ENCODE measurements at places on chromosomes 16 and 17.

GRCh38 chr16:19236561-19237209, 48.8 kb upstream of the CLEC19A start:
- no peak for DNase-seq

DNA sequence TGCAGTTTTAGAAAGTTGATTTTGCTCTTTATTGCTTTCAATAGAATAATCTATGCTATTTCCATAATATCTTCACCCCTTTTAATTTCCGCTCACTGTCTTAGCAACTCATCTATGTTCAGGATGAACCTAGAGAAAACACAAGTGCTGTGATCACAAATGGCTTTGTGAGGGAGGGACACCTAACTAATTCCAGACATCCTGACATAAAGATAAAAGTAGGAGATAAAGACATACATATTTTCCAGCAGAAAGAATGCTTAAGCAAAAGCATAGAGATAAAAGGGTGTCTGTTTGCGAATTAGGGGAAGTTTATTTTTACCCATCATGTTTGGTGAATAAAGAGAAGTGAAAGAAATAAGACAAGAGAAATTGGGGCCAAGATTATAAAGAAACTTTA, 254.2 kb downstream of the KCNJ2 start:
- DNase-seq = no peak

DNA sequence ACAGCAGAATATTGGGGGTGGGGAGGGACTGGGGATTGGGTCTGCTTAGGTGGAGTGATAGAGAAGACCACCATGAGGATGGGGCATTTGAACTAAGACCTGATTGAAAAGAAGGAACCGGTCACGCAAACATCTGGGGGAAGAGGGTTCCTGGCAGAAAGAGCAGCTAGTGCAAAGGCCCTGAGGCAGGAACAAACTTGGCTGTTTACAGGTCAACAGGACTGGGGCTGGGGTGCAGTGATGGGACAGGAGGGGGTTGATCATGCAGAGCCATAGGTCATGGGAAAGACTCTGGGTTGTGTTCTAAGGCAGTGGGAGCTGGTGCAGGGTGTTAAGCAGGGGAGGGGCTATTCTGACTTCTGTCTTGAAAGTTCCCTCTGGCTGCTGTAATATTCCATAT, 1.9 kb downstream of the DRG2 start:
- no peak for DNase-seq

DNA sequence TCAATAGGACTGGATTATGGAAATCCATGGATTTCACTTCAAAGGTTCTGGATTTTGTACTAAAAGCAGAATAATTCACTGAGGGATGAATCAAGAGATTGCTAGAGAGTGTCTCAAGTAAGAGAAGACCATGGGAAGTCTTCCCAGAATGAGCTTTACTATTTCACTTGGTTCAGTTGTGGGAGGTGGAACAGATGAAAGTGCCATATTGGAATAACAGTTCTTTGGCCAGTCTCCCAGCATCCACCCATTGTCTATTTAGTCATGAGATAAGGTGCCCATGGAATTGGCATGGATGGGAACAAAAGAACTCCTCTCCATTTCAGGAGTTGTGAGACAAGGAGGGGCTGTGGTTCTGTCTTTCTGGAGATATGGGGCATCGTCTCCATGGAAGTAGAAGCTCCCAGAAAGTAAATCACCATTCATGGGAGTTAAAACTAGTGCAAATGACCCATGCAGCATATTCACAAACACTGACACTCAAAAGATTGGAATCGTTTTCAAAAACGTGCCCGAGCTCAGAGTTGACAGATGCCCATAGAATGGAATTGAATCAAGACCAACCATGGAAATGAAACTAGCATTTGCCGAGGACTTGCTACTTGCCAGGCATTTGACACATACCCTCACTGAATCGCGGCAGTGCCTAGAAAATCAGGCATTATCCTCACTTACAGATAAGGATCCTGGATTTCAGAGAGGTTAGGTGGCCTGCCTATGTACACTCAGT, 36.2 kb upstream of the CLEC3A start:
- no peak for DNase-seq

DNA sequence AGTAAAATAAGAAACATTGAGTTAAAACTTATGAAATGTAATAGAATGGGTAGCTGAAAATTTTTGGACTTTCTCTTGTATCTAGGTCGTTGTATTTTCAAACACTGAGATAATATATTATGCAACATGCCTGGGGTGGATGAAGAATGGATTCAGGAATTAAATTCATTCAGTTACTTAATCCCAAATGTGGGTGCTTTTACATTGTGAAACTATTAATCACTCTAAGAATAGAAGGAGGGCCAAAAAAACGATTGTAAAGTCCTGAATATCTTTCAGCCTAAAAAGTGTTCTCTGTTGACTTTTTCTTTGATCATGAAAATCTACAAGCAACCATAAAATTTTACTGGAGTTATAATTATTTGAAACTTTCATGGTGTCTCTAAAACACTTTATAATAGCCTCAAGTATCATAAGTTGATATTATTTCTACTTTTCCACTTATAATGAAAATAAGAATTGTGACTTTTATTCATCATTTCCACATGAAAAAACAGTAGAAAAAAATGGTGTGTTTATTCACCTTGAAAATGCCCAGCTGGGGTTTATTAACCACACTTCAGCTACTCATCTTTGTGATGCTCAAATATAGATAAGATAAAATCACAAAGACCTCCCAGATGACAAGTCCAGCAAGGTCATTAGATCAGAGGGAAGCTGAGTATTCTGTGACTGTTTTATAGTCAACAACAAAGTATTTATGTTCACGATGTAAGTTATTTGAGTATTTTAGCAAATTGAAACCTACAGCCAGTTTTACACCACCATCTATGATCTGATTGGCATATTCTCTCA, 619.9 kb upstream of the SOX9 start:
- DNase-seq = no peak

DNA sequence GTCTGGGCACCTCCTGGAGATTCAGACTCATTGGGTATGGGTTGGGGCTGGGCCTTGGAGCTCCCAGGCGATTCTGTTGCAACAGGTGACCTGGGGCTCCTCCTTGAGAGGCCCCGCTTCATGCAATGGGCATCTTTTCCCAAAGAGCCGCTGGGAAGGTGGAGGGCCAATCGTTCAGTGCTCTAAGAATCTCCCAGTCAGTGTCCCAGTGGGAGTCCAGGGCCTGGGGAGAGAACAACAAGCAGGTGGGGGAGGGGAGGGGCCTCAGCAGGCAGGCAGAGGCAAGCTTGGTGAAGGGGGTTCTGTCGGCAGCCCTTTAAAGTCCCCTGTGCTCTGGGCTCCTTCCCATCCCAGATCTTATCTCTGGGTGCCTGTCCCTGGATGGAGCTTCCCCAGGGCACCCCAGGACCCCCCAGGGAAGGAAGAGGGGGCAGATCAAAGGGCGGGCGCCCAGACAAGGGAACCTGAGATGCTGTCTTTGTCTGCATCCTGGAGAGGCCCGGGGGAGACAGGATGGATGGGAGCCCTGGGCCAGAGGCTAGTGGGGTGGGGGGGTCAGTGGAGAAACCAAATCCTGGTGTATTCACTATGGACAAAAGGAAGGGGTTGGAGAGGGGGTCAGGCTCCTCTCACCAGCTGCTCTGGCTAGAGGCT, 30.5 kb upstream of the NXPH3 start:
- no peak for DNase-seq

DNA sequence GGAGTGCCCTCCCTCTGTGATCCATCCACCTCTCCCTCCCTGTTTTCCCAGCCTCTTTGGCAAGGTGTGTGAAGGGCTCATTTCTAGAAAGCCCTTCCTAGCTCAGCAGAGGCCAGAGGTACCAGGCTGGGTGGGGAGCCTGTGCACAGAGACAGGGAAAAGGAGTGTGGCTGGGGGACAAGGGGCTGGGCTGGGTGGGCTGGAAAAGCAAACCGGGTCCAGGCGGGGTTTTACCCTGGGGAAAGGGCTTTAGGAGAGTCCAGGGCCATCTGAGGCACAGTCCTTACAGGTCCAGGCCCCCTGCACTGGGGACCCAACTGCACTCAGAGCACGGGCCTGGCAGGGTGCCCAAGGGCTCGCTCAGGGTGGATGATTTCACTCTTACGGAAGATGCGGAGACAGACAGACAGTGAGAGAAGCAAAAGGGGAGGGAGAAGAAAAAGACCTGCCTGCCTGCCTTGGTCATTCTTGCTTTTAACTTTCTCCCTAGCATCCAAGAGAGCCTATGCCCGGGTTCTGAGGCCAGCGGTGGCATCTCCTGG, 7.0 kb downstream of the CRHR1 start:
- no peak for DNase-seq

DNA sequence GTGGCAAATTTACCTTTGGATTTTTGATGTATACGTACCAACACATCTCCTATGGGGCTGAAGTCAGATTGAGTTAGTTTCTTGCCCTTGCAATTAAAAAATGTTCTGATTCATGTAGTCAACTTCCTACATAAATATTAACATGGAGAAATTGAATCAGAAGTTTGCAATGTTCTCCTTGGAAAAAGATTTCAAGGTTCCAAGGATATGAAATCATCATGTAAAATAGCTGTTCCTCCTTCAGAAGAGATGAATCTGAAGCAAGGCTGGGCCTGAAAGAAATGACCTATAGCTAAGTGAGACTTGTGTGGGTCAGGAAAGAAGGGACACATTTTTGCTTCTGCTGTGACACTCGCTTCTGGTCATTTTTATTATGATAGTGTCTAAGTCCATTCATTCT, 131.7 kb downstream of the RGS9 start:
- no peak for DNase-seq

GRCh38 chr17:74314877-74315276, 11.1 kb upstream of the KIF19 start:
- no peak for DNase-seq

GRCh38 chr17:20095336-20096080, 86.3 kb downstream of the SPECC1 start:
- no peak for DNase-seq

- no peak for DNase-seq
Measured at GRCh38 chr17:81028506-81028858, 6.5 kb upstream of the BAIAP2 start.

DNA sequence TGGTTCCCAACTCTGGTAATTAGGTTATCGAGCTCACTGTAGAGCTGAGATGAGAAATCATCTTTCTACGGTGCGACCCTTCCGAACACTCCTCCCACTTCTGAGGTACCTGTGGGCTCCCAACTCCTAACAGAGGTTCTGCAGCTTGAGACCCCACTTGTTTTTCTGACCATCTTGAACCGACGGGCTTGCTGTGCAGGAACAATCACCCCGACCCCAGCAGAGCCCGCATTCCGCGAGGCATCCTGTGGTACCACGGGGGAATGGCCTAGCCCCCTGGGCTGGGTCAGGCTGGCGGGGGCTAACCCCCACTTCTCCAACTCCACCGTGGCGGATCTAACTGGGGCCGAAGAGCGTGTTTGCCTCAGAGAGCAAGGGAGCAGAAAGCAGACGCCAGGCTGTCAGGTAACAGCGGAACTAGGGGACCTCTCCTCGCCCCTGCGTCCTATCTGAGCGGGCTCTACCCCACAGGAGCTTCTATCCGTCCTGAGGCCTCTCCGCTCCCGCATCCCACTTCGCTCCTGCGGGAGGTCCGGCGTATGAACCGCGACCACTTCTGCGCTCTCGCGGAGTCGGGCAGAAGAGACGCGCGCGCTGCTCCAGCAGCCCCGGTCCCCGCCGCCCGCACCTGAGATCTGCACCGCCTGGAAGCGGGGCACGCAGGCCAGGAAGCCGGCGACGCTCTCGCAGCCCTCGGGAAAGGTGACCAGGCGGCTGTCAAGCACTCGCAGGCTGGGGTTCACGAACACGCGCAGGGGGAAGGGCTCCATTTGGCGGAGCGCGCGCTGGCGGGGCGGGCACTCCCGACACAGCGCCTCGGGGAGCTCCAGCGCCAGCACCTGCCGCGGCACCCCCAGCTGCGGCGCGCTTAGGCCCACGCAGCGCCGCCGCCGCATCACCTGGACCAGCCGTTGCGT, 761 bp downstream of the PDF start:
- DNase-seq = peak; percentile 64

- no peak for DNase-seq
Measured at GRCh38 chr17:79948406-79948944, 87.2 kb downstream of the TBC1D16 start.

DNA sequence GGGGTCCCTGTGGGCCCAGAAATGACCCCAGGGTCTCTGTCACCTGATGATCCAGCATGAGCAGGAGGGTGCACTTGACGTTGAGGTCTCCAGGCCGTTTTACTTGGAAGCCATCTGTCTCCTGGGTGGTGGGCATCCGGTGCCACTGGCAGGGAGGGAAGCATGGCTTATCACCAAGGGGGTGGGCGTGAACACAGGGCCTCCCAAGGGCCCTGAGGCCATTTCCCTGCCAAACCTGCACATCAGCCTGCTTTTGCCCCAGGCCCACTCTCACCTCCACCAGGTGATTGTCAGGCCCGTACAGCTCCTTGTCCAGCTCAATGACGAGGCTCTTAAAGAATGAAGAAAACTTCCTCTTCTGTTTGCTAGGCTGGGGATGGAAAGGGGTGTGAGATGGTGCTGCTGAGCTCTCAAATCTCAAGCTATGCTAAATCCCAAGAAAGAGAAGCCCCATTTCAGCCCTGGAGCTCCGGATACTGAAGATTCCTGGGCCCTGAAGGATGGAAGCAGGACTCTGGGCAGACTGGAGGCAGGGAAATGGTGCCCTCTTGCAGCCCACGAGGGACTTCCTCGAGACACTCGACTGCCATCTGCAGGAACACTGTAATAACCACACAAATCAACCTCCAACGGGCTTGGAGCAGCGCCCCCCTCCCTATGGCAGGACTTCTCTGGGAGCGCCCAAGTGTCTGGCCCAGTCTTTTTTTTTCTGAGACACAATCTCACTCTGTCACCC, 7.1 kb upstream of the FTSJ3 start:
- DNase-seq = peak; percentile 77

DNA sequence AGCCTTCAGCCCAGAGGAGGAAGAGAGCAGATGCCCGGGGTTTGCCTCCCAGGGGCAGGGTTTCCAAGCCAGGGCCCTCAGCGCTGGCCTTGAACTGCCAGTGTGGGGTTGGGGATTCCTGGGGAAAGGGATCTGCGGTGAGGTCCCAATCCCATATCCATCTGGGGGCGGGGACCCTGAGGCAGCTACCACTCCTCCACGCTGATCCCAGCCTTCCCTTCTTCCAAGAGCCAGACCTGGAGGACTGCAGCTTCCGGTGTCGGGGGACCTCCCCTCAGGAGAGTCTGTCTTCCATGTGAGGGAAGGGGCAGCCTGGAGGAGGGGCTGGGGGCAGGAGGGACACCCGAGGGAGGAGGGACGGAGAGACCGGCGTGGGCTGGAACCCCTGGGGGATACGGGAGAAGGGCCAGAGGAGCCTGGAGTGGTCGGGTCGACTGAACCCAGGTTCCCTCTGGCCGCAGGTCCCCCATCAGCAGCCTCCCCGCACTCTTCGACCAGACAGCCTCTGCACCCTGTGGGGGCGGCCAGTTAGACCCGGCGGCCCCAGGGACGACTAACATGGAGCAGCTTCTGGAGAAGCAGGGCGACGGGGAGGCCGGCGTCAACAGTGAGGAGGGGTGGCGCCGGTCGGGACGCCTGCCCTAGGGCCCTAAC, 10.7 kb upstream of the CISD3 start:
- no peak for DNase-seq

DNA sequence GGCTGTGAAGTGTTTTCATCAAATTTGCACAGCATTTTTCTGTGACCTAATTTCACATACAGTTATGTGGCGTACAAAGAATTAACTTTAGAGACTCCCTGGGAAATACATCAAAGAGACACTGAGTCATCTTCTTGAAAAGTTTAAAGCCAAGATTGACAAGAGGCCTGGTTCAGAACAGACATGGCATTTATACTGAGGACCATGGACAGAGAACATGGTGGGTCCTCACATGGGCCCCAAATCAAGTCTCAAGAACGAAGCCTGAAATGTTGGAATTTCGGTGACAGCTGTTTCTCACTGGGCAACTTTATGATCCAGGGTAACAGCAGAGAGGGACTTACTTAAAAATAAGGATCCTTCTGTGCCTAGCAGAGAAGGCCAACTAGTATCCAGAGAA, 311.5 kb upstream of the KCNJ16 start:
- DNase-seq = no peak

Measured in activated CD8-positive, alpha-beta memory T cell treated with anti-CD3 and anti-CD28 coated beads, Interleukin-2, amount 10 ng/mL, durations not matched to agents 7 days and 5 days (primary cell).